ENCODE measurements at places on chromosomes 16 and 17. TPM values are rescaled to one million over a fixed set of nuclear protein-coding genes. Genes with fewer than 3 reads are reported as not detected.

Gene CCDC92B
- not detected for total RNA-seq

DNA sequence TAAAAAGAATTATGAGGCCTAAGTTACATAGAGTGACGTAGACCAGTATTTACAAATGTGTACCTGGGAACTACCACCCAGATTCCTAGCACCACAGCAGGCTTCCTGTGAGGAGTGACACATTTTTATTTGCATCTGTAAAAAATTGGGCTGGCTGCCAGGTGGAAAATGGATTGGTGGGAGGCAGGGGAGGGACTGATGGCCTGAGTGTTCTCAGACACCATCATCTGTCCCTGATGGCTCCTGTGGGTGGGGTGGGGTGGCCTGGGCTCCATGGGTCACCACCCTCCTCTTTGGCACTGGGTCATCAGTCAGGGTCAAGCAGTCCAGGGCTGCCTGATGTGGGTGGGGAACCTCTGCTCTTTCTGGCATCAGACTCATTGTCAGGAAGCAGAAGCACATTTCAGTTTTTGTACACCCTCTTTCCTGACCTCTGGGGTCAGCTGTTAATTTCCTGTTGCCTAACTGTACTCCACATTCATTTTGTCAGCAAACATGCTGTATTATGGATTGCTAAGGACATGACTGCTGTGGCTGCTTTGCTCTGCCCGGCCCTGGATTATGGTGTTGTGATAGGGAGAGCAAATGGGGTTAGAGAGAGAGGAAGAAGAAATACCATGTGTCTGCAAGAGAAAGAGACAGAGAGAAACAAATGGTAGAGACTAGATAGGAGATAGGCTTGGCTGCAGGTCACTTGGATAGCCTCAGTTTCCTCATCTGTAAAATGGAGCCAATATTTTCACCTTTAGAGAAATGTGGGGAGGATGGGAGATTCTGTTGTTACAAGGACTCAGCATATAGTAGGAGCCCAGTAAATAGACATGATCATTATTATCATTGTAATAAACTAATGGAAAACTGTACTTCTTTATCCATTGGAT, 11.6 kb upstream of the MFAP4 start:
- DNase-seq: no peak

- DNase-seq: no peak
Measured at GRCh38 chr16:2804728-2805127, 6.5 kb downstream of the PRSS41 start.

DNA sequence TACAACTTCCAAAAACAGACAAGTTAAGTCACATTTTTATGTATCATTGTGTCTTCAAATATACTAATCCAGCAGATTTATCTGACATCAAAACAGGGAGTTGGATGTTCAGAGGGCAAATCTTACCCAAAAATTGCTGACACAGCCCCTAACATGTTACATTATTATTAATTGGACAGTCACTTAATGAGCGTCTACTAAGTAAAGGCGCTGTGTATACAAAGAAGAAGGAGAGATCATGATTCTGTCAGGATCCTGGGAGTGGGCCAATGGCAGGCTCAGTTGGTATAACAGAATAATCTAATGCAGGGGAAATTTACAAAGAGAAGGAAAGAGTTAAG, 18.4 kb upstream of the CD300E start:
- DNase-seq: no peak

- no peak for DNase-seq
Measured at GRCh38 chr17:82244413-82245133, 15.7 kb downstream of the SLC16A3 start.

- DNase-seq: no peak
Measured at GRCh38 chr16:77918809-77919707, 103.3 kb upstream of the CLEC3A start.

- no peak for DNase-seq
Measured at GRCh38 chr17:67434061-67434525, 57.0 kb downstream of the PITPNC1 start.

Gene MYH8
- not detected for total RNA-seq

DNA sequence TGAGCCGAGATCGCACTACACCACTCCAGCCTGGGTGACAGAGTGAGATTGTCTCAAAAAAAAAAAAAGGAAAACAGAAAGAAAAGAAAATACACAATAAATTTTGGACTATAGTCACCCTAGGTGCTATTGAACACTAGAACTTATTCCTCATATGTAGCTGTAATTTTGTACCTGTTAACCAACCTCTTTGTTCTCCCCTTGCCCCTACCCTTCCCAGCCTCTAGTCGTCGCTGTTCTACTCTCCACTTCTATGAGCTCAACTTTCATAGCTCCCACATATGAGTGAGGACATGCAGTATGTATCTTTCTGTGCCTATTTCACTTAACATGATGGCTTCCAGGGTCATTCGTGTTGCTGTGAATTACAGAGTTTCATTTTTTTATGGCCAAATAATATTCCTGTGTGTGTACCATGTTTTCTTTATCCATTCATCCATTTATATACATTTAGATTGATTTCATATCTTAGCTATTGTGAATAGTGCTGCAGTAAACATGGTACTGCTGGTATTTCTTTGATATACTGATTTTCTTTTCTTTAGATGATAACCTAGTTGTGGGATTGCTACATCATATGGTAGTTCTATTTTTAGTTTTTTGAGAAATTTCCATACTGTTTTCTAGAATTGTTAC, 28.3 kb downstream of the VPS35L start:
- DNase-seq: no peak

DNA sequence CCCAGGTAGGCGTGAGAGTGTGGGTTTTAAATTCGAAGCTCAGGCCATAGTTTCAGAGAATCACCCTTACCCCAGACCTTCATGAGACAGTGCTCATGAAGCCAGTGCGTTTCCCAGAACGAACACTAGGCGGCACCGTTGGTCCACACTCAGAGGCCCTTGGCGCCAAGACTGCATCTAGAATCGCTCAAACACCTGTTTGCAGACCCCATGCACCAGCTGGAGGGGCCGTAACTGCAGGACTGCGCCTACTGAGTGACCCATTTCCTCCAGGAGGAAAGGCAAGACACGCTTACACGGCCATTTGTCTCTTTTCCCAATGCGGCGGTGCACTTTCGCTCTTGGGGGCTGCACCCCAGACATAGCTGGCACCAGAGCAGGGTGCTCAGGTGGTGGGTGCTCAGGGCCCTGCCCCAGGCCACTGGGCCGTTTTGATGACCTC, 34.0 kb downstream of the ADGRG5 start:
- DNase-seq: peak; percentile 74

Gene USP43
- total RNA-seq: 0.12 TPM

Gene TMEM98
- total RNA-seq: not detected

DNA sequence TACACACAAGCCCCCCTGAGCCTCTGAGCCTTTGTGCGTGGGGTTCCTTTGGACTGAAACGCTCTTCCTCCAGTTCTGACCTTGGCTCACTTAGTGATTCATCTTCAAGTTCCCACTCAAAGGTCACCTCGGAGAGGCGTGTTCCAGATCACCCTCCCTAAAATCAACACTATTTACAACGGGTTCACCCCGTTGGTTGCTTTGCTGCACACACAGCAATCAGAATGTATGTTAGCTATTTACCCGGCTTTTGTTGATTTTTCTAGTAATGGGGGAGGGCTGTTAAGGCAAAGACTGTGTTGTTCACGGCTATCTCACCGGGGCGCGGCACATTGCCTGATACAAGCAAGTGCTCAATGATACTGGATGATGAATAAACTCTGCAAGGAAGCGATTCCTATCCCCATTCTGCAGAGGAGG, 977 bp downstream of the NAGPA start:
- no peak for DNase-seq

Gene SLC12A3
- total RNA-seq: 5.0 TPM

GRCh38 chr17:70629902-70630301, 460.6 kb downstream of the KCNJ2 start:
- no peak for DNase-seq

- DNase-seq: no peak
Measured at GRCh38 chr17:52025236-52025635, 133.3 kb downstream of the CA10 start.

DNA sequence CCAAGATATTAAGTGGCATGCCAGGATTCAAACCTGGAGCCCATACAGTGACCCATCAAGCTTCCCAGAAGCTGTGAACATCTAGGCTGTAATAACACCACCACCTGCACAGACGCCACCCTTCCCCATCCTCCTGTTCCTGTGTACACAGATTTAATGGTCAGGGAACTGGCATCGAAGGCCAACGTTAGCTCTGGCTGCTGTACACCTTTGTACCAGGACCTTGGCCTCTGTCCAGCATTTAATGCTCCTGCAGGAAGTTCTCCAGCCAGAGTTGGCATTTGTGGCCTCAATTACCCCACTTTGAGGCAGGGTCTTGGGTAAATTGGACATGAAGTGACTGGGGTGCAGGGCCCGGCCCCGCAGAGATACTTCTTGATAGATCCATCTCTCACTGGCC, 49.3 kb downstream of the SCNN1B start:
- no peak for DNase-seq
